Stromal cell of bone marrow (primary cell): ENCODE measurements at places on chromosomes 3 and 15.

DNA sequence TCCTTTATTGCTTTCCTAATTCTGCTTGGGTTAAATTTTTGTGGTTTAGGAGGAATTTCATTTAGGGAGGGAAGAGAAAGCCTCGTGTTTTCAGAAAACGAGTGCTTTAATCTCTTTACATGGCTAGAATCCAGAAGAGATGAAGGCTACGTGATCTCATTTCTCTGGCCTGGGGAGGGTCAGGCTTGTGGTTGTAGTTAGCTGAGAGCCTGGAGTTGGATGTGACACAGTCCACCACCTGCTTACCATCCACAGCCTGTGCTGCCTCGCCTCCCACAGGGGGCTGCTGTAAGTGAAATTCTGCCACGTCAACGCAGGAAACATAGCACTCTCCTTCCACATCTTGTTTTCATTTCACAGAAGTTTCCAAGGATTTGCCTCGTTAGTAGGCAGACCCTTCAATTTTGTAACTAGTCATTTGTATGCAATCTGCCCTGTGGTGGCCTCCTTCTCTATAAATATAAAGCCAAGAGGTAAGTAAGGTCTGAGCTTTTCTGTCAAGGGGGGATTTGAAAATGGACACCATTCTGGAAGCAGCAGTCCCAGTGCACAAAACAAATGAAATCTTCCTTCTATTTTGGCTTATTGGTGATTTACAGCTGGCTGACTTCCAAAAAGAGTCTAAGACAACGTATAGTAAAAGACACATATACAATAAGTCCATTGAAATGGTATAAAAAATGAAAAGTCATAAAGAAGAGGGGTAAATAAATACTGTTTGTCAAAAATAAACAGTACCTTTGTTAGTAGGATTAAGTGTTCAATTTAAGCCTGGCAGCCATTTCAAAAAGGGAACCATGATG, 3.4 kb downstream of the GXYLT2 start:
- peak; percentile 90 for DNase-seq

DNA sequence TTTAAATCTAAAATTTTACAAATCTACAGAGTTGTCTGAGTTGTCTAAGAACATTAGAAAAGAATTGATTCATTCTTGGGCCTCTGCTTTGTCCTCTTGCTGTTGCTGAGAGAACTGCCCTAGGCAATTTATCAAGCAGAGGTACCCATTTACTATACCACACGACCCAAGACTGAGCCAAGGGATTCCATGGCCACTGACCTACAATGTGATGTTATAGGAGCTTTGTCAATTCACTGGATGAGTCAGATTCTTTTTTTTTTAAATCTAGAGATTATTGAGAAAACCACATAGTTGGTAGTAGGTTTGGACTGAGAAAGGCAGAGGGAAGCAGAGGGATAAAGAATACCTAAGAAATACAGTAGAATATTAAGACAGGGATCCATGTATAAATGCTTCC, 55.3 kb downstream of the TRAT1 start:
- DNase-seq, result no peak

DNA sequence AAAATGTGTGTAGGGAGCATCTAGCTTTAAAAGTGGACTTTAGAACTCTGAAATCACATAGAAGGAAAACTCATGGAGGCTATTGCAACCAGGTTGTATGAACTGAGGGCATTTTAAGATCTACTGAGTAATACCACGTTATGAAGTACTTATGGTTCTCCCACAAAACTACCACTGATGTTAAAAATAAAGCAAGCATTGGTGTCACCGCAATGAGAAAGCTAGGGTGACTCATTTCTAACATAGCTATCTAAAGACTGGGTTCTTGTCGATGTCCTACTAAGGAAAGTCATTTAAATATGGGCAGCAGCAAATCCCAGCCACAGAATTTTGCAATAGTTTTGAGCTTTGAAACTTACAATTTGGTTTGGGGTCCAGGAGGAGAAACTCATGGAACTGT, 584.8 kb downstream of the DIPK2A start:
- peak; percentile 55 for DNase-seq

DNA sequence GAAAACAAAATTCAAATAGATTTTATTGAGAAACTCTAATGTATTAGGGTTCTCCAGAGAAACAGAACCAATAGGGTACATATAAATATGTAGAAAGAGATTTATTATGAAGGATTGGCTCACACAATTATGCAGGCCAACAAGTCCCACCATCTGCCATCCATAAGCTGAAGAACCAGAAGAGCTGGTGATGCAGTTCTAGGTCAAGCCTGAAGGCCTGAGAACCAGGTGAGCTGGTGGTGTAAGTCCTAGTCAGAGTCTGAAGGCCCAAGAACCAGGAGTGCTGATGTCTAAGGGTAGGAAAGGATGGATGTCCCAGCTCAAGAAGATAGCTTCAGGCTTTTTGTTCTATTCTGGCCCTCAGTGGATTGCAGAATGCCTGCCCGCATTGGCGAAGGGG, 2.6 kb upstream of the NFKBIZ start:
- DNase-seq, result no peak

- DNase-seq, result no peak
Observed at GRCh38 chr3:42493798-42494151, 8.7 kb upstream of the VIPR1 start.

- DNase-seq, result peak; percentile 78
Observed at GRCh38 chr15:77546050-77546501, 86.6 kb downstream of the LINGO1 start.

- DNase-seq, result no peak
Observed at GRCh38 chr3:46400000-46400734, 6.7 kb downstream of the CCR5AS start.

DNA sequence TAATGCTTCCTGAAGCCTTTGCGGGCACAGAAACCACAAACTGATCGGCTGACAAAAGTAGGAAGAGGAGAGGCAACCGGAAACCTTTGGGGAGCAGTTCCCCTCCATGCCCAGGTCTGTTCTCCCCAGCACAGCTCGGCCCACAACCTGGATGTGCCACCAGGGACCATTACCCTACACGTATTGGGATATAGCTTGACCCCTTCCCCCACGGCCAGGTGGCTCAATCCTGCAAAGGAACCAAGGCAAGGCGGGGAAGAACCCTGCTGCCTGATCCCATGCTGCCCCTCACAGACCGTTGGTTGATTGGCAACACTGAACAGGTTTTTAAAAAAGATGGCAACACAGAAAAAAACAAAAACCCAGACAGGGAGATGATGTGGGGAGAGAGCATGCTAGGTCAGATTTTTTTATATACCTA, 19.7 kb upstream of the TCAIM start:
- no peak for DNase-seq

- no peak for DNase-seq
Observed at GRCh38 chr3:125374501-125374995, 577 bp downstream of the ZNF148 start.

DNA sequence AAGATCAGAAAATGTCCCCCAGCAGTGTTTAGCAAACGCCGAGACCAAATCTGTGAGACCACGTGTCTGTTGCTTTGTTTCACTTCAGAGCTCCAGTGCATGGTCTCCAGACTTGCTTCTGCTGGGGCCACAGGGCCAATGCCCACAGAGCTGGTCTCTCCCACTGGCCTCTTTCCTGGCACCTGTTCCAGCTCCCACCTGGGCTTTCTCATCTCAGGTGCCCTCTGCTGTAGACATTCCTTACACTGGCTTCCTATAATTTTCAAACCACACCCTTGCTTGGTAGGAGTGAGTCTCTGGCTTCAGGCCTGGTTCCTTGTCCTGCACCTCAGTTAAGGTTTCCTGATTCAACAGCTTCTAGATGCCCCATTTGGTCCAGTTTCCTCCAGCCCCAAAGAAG, 243.1 kb downstream of the ADAMTS17 start:
- DNase-seq, result no peak

DNA sequence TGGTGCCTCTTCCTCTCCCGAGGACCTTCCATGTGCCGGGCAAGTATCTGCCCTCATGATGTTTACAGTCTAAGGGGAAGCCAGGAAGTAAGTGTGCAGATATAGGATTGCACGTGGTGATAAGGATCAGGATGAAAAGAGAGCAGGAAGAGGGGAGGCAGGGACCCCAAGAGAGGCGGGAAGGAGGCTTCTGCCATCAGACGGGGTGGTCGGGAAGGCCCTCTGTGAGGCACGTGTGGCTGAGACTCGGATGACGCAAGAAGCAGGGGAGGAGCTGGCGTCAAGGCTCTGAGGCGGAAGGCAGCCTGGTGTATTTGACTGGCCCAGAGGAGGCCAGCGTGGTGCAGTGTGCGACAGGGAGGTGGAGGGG, 762 bp upstream of the IQSEC1 start:
- DNase-seq, result no peak

- no peak for DNase-seq
Observed at GRCh38 chr15:71191296-71191695, 76.0 kb downstream of the THSD4 start.

GRCh38 chr15:100714034-100714748, 111.8 kb downstream of the ASB7 start:
- no peak for DNase-seq

GRCh38 chr3:98718730-98719129, 44.4 kb upstream of the ST3GAL6 start:
- DNase-seq, result no peak

GRCh38 chr3:195570344-195570743, 13.4 kb downstream of the APOD start:
- DNase-seq, result no peak

- no peak for DNase-seq
Observed at GRCh38 chr3:128271536-128272332, 118.5 kb downstream of the EEFSEC start.

GRCh38 chr3:50617096-50617791, at the start of gene MAPKAPK3:
TSS of gene MAPKAPK3 (plus strand) at chr3:50617151. CDS start at chr3:50617566, 415 bp downstream.
- no peak for DNase-seq

- no peak for DNase-seq
Observed at GRCh38 chr3:161395115-161396012, 24.0 kb upstream of the SPTSSB start.

- DNase-seq, result no peak
Observed at GRCh38 chr3:59658866-59659265, 609.0 kb upstream of the CFAP20DC start.

DNA sequence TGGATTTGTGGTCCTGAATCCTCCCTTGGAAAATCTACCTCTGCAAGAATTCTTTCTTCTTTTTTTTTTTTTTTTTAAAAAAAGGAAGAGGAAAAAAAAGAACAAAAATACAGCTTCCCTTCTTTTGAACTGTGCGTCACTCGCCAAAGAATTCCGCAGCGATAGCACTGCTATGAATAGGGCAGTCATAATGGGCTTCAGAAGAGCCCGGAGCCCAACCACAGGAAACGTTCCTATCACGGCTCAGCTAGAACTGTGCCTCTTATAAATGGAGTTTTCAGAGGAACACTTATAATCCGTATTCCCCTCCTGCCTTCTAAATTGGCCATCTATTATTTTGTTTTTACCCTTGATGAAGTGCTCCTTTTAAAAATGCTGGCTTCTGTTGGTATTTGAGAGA, 227.7 kb downstream of the ADAMTS17 start:
- peak; percentile 90 for DNase-seq

DNA sequence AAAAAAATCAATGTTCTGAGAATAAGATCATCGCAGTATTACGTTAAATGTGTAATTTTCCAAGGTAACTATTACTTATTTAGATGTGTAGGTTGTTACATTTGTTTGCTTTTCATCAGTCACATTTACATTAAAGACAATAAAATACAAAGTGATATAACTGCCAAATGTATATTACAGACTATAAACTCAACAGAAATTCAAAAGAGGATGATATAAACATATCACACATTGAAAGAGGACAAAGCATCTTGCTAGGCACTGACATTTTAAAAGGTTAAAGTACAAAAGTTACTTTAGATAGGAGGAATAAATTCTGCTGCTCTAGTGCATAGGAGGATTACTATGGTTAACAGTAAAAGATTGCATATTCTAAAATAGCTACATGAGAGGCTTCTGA, 16.1 kb downstream of the VGLL4 start:
- DNase-seq, result no peak

GRCh38 chr3:50161320-50161719, 6.2 kb downstream of the SEMA3F start:
- DNase-seq, result no peak

DNA sequence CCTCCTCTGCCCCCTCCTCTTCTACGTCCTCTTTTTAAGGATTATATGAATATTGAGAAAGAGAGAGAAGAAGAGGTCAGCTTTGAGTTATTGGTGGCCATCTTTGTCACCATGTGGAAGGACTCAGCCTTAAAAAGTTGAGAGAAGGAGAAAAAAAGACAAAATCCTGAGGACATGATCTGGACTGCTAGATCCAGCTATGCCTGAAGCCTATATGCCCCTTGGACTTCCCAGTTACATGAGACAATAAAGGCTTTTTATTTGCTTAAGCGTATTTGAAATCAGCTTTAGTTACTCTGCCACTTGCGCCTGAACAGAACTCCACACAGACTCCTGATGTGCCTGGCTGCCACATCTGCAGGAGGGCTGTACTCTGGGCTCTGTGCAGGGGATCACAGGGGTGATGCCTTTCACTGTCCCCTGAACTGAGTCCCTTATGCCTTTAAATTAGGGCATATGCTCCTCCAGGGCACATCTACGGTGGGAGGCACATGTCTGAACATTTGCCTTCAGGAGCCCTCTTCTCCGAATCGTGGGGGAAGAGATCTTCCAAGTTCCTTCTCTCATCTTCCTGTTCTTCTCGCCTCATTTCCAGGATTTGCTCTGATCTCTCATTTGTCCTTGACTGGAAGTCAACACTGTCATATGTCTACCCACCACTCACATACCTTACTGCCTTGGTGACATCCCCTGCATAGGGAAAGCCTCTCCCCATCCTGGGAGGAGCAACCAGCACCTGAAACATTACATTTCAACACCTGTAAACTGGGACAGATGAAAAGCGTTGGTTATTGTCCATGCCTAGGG, 14.0 kb upstream of the PLA2G4E start:
- no peak for DNase-seq

- DNase-seq, result no peak
Observed at GRCh38 chr3:196192524-196193051, 18.6 kb downstream of the ZDHHC19 start.

DNA sequence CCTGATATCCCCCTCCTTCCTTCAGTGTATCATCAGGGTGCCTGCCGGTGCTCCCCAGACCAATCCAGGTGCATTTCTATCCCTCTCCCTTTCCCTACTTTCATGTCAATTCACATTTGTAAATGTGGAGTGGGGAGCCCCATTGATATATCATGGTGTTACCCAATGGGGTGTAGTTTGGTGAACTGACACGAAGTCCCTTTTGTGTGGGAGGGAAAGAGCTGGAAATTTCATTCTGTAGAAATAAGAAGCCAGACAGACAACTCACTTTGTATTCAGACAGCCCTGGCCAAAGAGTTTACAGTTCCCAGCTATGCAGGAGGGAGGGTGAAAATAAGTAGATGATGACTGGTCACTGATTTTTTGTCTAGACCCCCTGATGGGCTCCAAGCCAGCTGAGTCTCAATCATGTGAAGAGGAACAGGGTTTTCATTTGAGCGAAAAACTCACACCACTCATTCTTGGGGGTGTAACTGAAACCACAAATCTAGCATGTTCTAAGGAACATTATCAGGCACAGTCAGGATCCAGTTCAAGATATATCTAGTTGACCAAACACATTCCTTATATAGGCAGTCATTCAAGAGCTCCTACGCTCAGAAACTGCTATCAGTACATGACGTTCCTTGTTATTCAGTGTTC, 58.9 kb downstream of the LMCD1 start:
- DNase-seq, result peak; percentile 45

DNA sequence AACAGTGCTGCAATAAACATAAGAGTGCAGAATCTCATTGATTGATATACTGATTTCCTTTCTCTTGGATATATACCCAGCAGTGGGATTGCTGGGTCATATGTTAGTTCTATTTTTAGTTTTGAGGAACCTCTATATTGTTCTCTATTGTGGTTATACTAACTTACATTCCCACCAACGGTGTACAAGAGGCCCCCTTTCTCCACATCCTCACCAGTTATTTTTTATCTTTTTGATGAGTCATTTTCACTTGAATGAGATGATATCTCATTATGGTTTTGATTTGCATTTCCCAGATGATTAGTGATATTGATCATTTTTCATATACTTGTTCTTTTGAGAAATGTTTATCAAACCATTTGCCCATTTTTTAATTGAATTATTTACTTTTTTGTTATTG, 12.4 kb upstream of the IREB2 start:
- DNase-seq, result no peak
